Aorta (tissue), 5 donors: ENCODE measurements at places on chromosomes 4 and X.

DNA sequence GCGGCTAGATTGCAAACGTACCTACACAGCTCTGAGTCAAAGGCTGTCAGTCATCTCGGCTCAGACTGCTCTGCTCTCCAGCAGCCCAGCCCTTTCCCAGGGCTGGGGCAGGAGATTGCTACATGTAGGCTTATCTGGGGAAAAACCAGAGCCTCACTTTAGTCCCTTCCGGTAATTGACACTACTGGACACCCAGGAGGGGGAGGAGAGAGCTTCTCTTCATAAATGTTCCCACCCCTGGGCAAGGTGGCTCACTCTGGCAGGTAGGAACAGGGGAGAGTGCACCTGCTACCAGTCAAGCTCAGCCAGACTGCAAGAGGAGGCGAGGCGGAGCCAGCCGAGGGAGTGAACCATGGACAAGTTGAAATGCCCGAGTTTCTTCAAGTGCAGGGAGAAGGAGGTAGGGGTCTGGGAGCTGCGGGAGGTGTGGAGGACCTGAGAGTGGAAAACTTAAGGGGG is at the start of gene SLC6A14:
Gene SLC6A14 (plus strand): TSS at position 249 of the 459 bp plus-strand sequence. CDS start 104 bp downstream, at position 353.
- H3K27me3 ChIP-seq: no peaks in the 10 kb centered on the region
- no peaks in the 10 kb centered on the region for H3K4me1 ChIP-seq
- H3K4me3 ChIP-seq: no peak within 1 kb of the TSS
- H3K27ac ChIP-seq: no peak within 1 kb of the TSS

GRCh38 chrX:1239681-1240142 is 27.3 kb upstream of the CRLF2 start:
- no peak overlapping the region for H3K27ac ChIP-seq
- no peaks in the 10 kb centered on the region for H3K4me1 ChIP-seq
- no peaks in the 10 kb centered on the region for H3K27me3 ChIP-seq
- peak; percentile 86 for DNase-seq
- no peak overlapping the region for H3K4me3 ChIP-seq
- no peaks in the 10 kb centered on the region for H3K36me3 ChIP-seq

- no peak overlapping the region for H3K27ac ChIP-seq
- no peaks in the 10 kb centered on the region for H3K36me3 ChIP-seq
- no peak overlapping the region for H3K4me3 ChIP-seq
- DNase-seq: no peak
- H3K4me1 ChIP-seq: no peaks in the 10 kb centered on the region
Observed at GRCh38 chrX:150982235-150982787, 824 bp upstream of the HMGB3 start.

DNA sequence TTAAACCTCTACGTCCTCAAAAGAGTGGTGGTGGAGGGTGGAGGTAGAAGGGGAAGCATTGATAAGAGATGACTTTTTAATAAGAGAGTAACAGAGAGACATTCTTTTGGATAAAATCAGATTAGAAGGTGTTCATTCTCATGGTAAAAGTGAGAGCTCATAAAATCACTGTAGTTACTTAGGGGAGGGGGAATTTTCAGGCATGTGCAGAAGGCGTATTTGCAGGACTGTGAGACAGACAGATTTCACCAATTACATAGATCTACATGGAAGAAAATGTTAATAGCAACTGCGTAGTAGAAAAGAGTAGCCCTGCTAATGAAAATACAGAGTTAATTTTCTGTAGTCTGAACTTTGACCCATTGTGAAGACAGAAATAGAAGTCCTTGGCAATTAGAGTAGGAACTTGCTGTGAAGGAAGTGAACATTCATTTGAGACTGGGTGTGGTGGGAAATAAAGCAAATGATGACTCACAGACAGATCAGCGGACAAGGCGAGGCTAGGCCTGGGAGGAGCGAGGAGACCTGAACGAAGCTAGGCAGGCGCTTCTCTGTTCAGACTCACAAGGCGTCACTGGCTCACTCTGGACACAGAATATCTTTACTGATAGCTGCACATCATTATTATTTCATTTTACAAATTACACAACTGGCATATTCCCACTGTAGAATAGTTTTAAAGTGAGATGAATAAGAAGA is 57.2 kb upstream of the FAM9C start:
- H3K27ac ChIP-seq: no peak overlapping the region
- DNase-seq: peak; percentile 76
- H3K4me1 ChIP-seq: no peaks in the 10 kb centered on the region
- H3K27me3 ChIP-seq: no peaks in the 10 kb centered on the region

GRCh38 chr4:86831262-86832130 is 17.7 kb downstream of the SLC10A6 start:
- H3K27ac ChIP-seq: no peak overlapping the region
- H3K36me3 ChIP-seq: no peaks in the 10 kb centered on the region
- H3K4me3 ChIP-seq: no peak overlapping the region
- H3K4me1 ChIP-seq: no peaks in the 10 kb centered on the region
- H3K27me3 ChIP-seq: no peaks in the 10 kb centered on the region

DNA sequence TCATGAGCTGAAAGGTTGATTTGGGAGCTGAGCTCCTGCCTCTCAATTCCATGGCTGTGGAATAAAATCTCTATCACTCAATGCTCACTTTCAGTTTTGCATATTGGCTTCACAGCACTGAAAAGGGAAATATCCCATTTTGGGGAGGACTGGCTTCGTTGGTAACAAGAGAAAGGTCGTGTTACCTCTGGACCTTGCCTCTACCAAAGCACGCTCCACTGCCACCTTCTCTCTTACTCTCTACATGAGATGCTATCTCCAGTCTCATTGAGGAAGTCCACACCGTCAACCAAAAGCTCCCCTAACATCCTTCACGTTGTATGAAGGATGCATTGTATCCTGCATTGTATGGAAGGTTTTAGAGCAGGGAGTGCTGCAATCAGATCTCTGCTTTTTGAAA is 195.0 kb upstream of the LDB2 start:
- H3K4me3 ChIP-seq: no peak overlapping the region
- H3K27me3 ChIP-seq: no peaks in the 10 kb centered on the region
- no peak for DNase-seq

- no peaks in the 10 kb centered on the region for H3K4me1 ChIP-seq
- no peaks in the 10 kb centered on the region for H3K36me3 ChIP-seq
- no peak overlapping the region for H3K27ac ChIP-seq
- no peak overlapping the region for H3K4me3 ChIP-seq
Observed at GRCh38 chrX:574251-574650, 56.3 kb upstream of the SHOX start.

DNA sequence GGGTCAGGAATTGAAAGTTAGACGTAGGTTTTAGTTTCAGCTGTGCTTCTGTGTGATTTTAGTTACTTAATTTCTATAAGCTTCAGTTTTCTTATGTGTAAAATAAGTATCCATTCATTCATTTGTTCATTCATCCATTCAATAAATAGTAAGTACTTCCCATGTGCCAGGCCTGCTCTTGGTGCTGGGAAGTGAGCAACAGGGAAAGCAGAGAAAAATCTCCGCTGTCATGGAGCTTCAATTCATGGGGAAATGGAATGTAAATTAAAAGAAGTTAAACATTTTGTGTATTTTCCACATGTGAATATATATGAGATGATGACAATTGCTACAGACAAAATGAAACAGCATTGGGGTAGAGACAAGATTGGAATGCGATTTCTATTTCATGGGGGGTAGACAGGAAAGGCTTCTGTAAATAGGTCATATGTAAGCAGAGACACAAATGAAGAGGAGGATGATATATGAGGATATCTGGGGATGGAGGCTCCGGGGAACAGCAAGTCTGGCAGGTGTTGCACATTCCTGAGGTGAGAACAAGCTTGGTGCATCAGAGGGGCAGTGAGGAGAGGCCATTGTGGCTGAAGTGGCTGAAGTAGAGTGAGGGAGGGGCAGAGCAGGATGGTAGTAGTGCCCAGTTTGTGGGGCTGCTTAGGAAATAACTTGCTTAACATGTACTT is 66.2 kb downstream of the FHIP1A start:
- no peak for DNase-seq
- H3K27me3 ChIP-seq: no peaks in the 10 kb centered on the region
- H3K36me3 ChIP-seq: no peaks in the 10 kb centered on the region
- no peak overlapping the region for H3K27ac ChIP-seq
- H3K4me3 ChIP-seq: no peak overlapping the region

DNA sequence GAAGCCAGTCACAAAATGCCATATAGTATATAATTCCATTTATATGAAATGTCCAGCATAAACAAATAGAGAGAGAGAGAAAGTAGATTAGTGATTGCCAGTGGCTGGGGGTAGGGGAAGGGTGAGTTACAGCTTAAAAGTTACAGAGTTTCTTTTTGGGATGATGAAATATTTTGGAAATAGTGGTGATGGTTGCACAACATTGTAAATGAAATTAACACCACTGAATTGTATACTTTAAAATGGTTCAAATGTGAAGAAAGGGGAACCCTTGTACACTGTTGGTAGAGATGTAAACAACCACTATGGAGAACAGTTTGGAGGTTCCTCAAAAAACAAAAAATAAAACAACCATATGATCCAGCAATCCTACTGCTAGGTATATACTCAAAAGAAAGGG is 131.2 kb upstream of the GPC4 start:
- no peaks in the 10 kb centered on the region for H3K36me3 ChIP-seq
- no peak for DNase-seq
- H3K4me3 ChIP-seq: no peak overlapping the region
- no peaks in the 10 kb centered on the region for H3K4me1 ChIP-seq
- H3K27me3 ChIP-seq: no peaks in the 10 kb centered on the region

GRCh38 chr4:38523524-38524448 is 140.2 kb upstream of the KLF3 start:
- no peak overlapping the region for H3K27ac ChIP-seq

DNA sequence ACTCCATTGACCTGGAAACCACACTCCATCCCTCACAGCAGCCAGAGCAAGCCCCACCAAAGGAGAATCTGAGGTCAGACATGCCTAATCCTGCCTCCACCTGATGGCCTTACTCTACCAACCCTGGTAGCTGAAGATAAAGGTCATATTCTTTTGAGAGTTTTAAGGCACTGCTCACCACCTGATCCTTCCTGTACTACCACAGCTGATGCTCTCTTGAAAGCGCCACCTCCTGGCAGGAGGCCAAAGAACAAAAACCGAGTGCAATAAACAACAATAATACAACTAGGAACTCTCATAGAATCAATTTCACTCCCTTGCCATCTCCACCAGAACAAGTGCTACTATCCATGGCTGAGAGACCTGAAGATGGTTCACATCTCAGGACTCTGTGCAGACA is 301.6 kb downstream of the NAF1 start:
- no peaks in the 10 kb centered on the region for H3K36me3 ChIP-seq
- no peaks in the 10 kb centered on the region for H3K4me1 ChIP-seq

GRCh38 chrX:153669174-153669890 is 4.3 kb downstream of the PNCK start:
- no peaks in the 10 kb centered on the region for H3K4me1 ChIP-seq
- DNase-seq: peak; percentile 73
- no peak overlapping the region for H3K27ac ChIP-seq
- no peaks in the 10 kb centered on the region for H3K36me3 ChIP-seq
- H3K4me3 ChIP-seq: no peak overlapping the region
- no peaks in the 10 kb centered on the region for H3K27me3 ChIP-seq

DNA sequence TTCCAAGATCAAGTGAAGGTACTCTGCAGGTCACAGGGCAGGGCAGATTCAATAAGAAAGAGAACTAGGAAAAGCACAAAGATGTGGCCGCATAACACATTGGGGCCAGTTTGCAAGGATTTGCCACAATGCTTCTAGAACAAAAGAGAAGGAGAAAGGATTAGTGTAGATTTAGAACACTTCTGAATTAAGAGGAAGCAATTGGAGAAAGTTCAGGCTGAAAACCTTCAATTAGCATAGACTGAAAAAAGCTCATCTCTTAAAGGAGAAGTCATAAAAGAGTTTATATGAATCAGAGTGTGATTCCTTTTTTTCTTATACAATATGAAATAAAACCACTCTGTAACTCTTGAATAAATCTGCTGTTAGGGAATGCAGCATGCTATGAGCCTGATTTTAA is 215.6 kb upstream of the FAT1 start:
- no peaks in the 10 kb centered on the region for H3K36me3 ChIP-seq
- H3K27me3 ChIP-seq: no peaks in the 10 kb centered on the region
- H3K27ac ChIP-seq: no peak overlapping the region
- peaks cover 1% of the 10 kb centered on the region for H3K4me1 ChIP-seq
- no peak for DNase-seq
- H3K4me3 ChIP-seq: no peak overlapping the region

DNA sequence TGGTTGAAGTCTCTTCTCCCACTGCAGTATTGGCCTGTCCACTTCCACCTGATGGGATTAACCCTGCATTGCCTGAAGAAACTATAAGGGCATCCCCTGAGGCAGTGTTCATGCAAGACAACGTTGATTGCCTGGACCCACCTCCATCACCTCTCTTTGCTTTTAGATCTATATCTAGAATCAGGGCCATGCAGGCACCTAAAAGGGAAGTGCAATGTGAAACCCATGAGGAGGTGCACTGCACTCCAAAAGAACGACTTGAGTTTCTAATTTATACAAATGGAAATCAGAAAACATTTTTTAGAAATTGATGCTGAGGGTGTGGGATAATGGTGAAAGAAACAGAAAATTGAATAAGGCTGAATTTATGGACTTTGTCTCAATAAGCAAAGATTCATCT is 694.4 kb downstream of the TRAM1L1 start:
- DNase-seq: no peak
- H3K36me3 ChIP-seq: no peaks in the 10 kb centered on the region
- H3K27me3 ChIP-seq: no peaks in the 10 kb centered on the region

DNA sequence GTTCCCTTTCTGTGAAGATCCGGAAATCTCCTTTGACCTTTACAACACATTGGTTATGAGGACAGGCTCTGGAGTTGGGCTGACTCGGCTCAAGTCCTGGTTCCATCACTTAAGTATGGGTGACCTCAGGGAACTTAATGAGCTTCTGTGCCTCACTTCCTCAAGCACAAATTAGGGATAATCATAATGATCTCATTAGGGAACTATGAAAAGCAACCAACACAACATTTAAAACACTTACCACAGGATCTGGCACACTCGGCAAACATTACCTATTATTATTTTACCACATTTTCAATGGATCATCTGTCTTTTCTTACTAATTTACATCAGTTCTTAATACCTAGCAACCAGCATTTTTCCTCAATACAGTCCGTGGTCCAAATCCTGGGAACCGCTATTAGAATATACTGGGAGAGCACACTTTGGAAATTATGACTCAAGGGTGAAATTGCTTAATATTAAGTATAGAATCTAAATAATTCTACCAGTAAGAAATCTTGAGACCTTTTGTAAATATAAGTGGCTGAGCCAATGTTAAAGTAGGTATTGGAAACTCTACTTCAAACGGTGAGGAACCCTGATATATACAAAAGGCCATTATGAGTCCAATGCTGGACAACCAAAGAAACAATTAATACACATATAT is 19.6 kb downstream of the ADGRA3 start:
- H3K4me1 ChIP-seq: no peaks in the 10 kb centered on the region
- no peaks in the 10 kb centered on the region for H3K27me3 ChIP-seq
- no peak overlapping the region for H3K27ac ChIP-seq
- no peak for DNase-seq
- H3K36me3 ChIP-seq: no peaks in the 10 kb centered on the region
- no peak overlapping the region for H3K4me3 ChIP-seq

GRCh38 chr4:98482847-98483806 is 175.3 kb downstream of the TSPAN5 start:
- DNase-seq: no peak
- H3K4me1 ChIP-seq: no peaks in the 10 kb centered on the region
- no peak overlapping the region for H3K4me3 ChIP-seq
- no peaks in the 10 kb centered on the region for H3K27me3 ChIP-seq

GRCh38 chrX:133213117-133213516 is 5.0 kb downstream of the TFDP3 start:
- H3K36me3 ChIP-seq: no peaks in the 10 kb centered on the region
